ENCODE measurements at places on chromosomes 5 and 9. TPM values are rescaled to one million over a fixed set of nuclear protein-coding genes. Genes with fewer than 3 reads are reported as not detected.

The PCDHA7 gene
- not detected for total RNA-seq

The SPATA31C1 gene
- total RNA-seq = not detected

The PCAT7 gene
- total RNA-seq = not detected

The SARDH gene
- total RNA-seq = 5.6 TPM

The BNC2 gene
- not detected for total RNA-seq

The SCGB3A1 gene
- total RNA-seq = not detected

The JAKMIP2 gene
- 3.2 TPM for total RNA-seq

The TMEM171 gene
- not detected for total RNA-seq

The ENTPD8 gene
- total RNA-seq = not detected

DNA sequence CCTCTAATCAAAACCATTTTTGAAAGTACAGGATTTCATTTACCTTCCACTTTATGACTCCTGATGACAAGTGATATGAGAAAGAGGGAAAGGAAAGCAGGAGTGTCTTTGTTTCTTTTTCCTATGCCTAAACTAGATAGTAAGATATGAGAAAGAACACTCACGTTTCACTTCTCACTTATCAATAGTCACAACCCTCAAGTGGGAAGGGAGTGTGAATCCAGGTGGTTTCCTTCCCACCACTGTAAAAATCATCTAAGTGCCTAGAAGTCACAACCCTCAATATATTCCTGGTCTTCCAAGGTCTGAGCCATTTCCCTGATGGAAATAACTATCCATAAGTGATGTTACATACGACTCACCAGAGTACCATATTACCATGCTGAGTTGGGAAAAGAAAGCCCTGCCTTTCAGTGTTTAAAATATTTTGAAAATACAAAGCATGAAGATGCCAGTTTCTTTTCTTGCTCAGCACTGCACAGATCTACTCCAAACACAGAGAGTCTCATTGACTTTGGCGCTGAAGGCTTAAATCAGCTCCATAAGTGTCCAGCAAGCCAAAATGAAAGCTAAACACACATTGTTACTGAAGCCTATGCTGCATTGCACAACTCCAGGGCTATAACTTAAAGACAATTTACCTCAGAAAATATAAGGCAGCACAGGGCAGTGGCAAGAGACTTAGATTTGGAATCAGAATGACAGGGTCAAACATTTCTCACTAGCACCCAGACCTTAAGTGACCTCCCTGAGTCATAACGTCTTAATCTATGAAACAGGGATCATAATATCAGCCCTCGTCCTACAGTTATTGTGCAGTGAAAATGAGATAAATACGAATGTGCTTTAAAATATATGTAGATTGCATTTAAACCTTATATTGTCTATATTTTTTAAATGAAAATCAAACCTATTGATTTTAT, 301.2 kb downstream of the KIAA0825 start:
- no peak for DNase-seq

GRCh38 chr5:105639068-105639467, 2031.7 kb downstream of the EFNA5 start:
- no peak for DNase-seq

GRCh38 chr5:72634444-72634843, 127.2 kb upstream of the ZNF366 start:
- DNase-seq = no peak

DNA sequence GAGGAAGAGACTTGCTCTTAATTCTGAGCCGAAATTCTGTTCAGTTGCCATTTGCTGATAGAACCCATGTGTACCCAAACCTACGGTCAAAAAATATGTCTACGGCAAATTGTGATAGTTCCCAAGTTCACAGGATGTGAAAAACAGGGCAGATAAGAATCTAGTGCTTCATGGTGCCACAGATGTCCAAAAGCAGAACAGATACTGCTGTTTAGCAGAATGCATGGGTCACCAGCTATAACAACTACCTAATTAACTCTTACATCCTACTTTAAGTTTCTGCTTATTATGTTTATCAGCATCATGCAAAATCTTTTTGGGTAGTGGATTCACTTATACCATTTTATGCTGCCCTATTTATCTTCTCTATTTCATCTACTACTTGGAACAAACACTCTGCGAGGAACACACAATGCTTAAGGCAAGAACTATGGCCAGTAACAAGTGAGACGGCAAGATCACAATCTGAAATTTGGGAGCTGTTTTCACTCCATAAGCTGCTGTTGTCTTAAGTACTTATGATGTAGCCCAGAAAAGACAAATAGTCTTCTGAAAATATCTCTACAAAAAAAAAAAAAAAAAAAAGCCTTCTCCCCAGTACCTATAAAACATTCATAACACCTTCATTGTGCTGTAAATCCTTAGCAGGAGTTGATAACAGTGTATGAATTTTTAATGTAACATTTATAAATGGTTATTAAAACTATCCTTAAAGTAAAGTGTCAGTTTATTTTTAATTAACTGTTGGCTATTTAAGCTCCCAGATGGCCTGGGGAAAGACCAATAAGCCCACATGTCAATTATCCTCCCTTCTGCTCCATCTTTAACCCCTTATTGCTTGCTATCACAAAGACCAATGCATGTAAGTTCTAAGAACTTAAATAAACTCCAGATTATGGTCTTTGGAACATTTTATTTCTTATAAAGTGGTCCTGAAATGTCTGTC, 232.3 kb downstream of the TLR4 start:
- DNase-seq = no peak

DNA sequence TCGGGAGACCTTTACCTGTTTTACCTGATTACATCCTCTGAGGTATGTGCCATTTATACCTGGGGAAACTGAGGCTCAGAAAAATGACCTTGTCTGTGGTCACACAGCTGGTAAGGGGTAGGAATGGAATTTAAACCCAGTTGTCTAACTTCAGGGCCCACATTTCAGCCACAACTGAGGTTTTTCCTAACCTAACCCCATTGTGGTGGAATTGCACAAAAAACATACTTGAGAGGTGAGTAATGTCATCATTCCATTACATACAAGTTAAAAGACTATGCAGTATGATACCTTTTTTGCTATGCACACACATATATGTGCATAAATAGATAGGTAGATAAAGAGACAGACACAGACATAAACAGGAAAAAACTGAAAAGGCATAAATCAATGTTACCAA, 14.1 kb downstream of the FGF1 start:
- no peak for DNase-seq

GRCh38 chr5:114789773-114790402, 379.8 kb downstream of the TRIM36 start:
- DNase-seq = no peak

DNA sequence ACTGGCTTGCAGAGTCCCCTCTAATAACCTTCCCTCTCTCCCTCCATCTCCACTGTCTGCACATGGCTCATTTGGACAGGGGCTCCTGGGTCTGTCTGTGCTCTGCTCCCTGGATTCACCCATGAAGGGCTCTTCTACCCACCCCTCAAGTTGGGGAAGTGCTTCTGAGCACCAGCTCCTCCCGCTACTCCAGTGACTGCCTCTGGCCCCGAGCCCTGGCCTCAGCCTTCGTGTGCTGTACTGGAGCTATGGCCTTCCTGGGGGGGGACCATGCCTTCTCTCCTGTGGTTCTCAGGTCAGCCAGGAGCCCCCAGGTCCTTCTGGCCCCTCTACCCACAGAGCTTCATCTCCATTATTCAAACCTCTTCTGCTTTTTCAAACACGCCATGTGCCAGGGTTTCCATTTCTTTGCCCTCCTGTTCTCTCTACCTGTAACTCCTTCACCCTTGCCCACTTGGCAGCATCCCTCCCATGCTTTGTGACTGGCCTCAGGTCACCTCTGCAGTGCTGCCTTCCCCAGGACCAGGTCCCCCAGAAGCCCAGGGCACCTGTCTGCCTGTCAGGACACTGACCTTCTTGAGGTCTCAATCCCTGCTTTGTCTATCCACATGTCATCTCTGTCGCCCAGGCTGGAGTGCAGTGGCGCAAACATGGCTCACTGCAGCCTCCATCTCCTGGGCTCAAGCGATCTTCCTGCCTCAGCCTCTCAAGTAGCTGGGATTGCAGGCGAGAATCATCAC, 9.5 kb downstream of the SH3PXD2B start:
- DNase-seq = no peak

GRCh38 chr5:102663749-102664530, 91.2 kb upstream of the PAM start:
- no peak for DNase-seq

- DNase-seq = no peak
Measured at GRCh38 chr5:41095324-41096101, 24.4 kb upstream of the MROH2B start.

- no peak for DNase-seq
Measured at GRCh38 chr5:78405829-78406750, 45.7 kb downstream of the SCAMP1 start.

GRCh38 chr9:38249587-38250210, 142.8 kb upstream of the ALDH1B1 start:
- DNase-seq = no peak

DNA sequence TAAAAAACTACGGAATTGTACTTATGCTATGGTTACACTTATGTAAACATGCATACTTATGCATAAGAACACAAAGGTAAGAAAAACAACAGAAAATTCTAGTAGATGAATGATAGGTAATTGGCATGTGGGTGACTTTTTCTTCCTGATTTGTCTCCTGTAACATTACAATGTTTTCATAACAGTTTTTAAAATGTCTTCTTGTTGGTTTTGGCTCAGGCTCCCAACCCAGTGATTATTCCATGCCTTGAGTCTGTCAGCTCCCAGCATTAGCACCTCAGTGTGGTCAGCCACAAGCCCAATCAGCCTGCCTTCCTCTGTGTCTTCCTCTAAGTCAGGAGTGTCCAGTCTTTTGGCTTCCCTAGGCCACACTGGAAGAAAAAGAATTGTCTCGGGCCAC, 7.9 kb upstream of the FOXE1 start:
- no peak for DNase-seq

- DNase-seq = no peak
Measured at GRCh38 chr5:77426670-77427069, 65.4 kb downstream of the WDR41 start.

- no peak for DNase-seq
Measured at GRCh38 chr5:59542851-59543820, 350.4 kb downstream of the PDE4D start.

DNA sequence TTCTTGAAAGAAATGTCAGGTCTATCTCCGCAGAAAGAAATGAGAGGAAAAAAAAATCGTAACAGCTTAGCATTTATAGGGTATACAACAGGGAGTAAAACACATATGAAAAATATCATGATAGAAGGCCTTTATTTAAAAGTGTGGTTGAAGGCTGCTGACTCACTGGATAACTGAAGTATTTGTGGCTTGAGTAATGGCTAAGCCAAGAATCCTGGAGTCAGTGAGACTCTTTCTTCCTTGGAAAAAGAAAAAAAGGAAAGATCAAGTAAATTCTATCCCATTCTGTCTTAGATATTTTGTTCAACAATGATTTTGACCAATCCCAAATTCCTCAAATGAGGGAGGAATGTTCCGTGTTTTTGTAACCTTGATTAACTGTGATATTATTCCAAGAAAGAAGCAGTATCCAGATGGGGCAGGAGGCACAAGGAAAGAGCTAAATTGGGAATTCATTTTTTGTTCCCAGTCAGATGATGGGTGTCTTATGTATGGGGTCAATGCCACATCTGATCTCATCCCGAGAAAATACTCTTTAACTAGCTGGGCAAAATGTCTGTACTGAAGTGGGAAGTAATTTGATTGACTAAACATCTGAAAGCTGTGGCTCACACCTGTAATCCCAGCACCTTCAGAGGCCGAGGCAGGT, 64.3 kb upstream of the MYO10 start:
- DNase-seq = no peak

- no peak for DNase-seq
Measured at GRCh38 chr5:50964746-50965653, 298.6 kb downstream of the PARP8 start.

DNA sequence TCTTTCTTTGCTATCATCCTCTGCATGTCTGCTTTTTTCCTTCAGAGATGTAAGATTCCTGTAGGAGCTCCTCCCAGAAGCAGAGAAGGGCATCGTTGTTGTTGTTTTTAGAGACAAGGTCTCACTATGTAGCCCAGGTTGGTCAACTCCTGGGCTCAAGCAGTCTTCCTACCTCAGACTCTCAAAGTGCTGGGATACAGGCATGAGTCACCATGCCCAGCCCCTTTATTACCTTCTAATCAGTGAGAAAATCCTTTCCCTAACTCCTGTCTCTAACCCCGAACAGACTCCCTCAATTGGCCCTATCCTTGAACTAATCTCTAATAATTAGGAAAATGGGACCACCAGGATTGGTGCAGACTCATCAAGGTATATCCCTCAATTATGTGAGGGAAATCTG, 64.4 kb downstream of the GALNT10 start:
- DNase-seq = no peak

DNA sequence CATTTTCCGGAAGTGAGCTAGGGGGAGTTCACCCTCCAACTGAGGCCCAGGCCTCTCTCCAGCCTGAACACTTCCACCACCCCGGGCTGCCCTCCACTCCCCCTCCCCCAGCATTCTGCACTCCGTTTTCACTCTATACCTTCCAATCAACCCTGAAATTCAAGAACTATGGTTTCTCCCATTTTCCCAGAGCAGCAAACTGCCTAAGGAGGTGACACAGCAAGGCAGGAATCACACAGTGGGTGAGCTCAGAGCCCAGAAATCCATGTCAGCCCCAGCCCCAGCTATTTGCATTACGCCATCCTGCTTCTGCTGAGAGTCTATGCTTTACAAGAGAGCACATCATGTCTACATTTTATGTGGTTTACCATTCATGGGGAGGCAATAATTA, 11.9 kb downstream of the MSX2 start:
- DNase-seq = no peak

GRCh38 chr9:88835772-88836171, 155.5 kb upstream of the S1PR3 start:
- DNase-seq = no peak
